Activated B cell treated with CpG ODN at 0.5 μM for 24 hours (primary cell): ENCODE measurements at places on chromosomes 3 and 15. TPM values are rescaled to one million over a fixed set of nuclear protein-coding genes. Genes with fewer than 3 reads are reported as not detected.

Gene CIB2
- 3.5 and 3.7 TPM in 2 replicates for total RNA-seq

Gene CHL1
- total RNA-seq, result 6.8 and 7.4 TPM in 2 replicates

Gene MRAS
- total RNA-seq, result 0.07 TPM in 1 of 2 replicates, not detected in the other

Gene SLC15A2
- total RNA-seq, result 8.5 and 16.0 TPM in 2 replicates

Gene PIF1
- total RNA-seq, result 3.3 and 5.5 TPM in 2 replicates

Gene P3H2
- total RNA-seq, result not detected in 2 replicates

Gene TRPM1
- 0.05 TPM in 1 of 2 replicates, not detected in the other for total RNA-seq

DNA sequence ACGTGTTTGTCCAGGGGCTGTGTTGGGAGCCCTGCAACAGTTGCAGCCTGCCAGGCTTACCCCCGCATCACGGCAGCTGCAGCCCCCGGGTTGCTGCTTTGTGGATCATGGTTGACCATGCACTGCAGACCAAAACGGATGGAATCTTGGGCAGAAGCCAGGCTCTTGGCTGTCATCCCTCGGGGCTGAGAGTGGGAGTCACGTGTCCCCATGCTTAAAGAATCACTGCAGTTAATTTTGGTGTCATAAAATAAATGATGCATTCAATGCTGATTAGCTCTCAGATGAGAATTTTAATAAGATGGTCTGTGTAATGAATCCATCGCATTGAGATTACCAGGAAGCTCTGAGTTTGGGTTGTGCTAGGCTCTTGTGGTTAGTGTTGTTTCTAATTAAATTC, 115.6 kb downstream of the CHDH start:
- DNase-seq, result no peak
- no peak overlapping the region for H3K4me3 ChIP-seq
- H3K4me1 ChIP-seq, result no peaks in the 10 kb centered on the region
- no peaks in the 10 kb centered on the region for H3K36me3 ChIP-seq
- no peak overlapping the region for H3K27ac ChIP-seq

- no peak overlapping the region for H3K27ac ChIP-seq
- no peak for DNase-seq
- H3K36me3 ChIP-seq, result no peaks in the 10 kb centered on the region
- H3K4me3 ChIP-seq, result no peak overlapping the region
Measured at GRCh38 chr15:100788418-100789105, 91.1 kb upstream of the ALDH1A3 start.

DNA sequence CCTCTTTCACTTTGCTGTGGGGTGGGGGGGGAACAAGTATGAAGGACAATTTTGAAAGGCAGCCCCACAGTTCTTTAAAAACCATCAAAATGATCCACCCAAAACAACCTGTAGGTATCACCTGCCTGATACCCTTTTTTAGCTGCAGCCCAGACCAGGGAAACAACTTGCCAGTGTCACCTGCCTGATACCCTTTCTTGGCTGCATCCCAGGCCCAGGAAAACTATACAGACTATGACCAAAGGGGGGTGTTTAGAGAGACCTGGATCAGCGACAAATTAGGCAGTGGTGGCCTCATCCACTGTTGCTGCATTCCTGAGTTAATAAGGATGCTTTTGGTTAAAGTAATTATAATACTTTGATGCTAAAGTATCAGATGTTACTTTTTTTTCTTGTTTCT, 122.0 kb downstream of the VPS13C start:
- H3K4me1 ChIP-seq, result no peaks in the 10 kb centered on the region
- H3K27ac ChIP-seq, result no peak overlapping the region
- H3K4me3 ChIP-seq, result no peak overlapping the region
- H3K36me3 ChIP-seq, result peaks cover 61% of the 10 kb centered on the region
- no peaks in the 10 kb centered on the region for H3K27me3 ChIP-seq

GRCh38 chr3:182046166-182046764, 334.5 kb downstream of the SOX2 start:
- no peak overlapping the region for H3K27ac ChIP-seq
- H3K27me3 ChIP-seq, result no peaks in the 10 kb centered on the region
- no peak for DNase-seq

GRCh38 chr3:42843713-42844411, 31.8 kb downstream of the CYP8B1 start:
- H3K4me3 ChIP-seq, result no peak overlapping the region
- DNase-seq, result no peak
- no peaks in the 10 kb centered on the region for H3K36me3 ChIP-seq
- no peak overlapping the region for H3K27ac ChIP-seq
- H3K4me1 ChIP-seq, result peaks cover 43% of the 10 kb centered on the region

DNA sequence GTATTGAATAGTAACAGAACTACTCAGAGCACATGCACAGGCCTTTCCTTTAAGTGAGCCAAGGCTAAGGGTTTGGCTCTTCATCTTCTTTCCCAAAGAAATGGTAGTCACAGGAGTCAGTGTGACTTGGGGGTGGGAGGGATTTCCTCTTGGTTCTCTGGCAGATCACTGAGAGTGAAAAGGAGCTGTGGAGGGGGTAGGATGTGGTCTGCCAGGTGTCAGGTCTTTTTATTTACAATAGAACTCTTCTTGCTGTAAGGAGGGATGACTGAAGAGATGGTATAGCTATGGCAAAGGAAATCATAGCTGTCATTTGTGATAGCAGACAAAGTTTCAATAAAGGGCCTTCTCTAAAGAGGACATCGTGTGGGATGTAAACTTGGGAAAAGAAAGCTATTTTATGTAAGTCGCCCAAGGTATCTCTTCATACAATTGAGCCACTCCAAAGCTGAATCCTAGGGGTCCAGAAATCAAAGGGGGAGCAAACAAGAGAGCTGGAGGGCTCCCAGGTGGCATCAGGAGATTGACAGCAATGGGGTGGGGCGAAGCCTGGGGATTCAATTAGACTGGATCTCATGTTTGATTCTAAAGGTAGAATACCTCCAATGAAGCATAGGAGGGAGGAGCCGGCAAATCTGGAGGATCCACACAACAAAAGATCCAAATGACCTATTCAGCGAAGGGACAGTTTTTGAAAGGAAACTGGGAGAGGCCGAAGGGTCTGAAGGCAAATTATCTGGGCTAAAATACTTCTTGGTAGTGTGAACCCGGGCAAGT, 20.0 kb upstream of the CHD2 start:
- DNase-seq, result no peak
- H3K4me3 ChIP-seq, result no peak overlapping the region
- H3K4me1 ChIP-seq, result peaks cover 27% of the 10 kb centered on the region
- H3K27me3 ChIP-seq, result no peaks in the 10 kb centered on the region
- peaks cover 21% of the 10 kb centered on the region for H3K36me3 ChIP-seq

GRCh38 chr3:65181391-65181871, 493.6 kb upstream of the ADAMTS9 start:
- no peaks in the 10 kb centered on the region for H3K36me3 ChIP-seq
- no peaks in the 10 kb centered on the region for H3K4me1 ChIP-seq
- no peak for DNase-seq
- no peaks in the 10 kb centered on the region for H3K27me3 ChIP-seq
- no peak overlapping the region for H3K27ac ChIP-seq

DNA sequence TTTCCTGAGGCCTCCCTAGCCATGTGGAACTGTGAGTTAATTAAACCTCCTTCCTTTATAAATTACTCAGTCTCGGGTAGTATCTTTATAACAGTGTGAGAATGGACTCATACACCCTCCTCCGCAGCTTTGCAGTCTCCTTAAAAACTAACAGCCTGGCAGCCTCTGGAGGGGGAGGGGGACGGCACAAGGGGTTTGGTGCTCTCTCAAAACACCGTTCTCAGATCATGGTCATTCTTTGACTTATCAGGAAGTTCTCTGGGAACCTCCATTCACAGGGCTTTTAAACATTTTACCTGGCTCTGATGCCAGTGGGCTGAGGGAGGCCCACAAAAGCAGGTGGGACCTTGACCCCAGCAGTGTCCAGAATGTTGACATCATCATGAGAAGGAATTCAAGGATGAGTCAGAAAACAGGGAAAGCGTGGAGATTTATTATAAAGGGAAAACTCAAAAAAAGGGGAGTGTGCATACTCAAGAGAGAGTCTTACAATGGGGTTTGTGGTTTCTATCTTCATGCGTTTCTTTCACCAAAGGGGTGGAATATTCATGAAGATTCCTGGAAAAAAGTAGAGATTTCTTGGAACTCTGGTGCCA, 43.9 kb downstream of the ONECUT1 start:
- peaks cover 11% of the 10 kb centered on the region for H3K4me1 ChIP-seq
- no peaks in the 10 kb centered on the region for H3K36me3 ChIP-seq
- DNase-seq, result no peak
- no peaks in the 10 kb centered on the region for H3K27me3 ChIP-seq
- no peak overlapping the region for H3K4me3 ChIP-seq

DNA sequence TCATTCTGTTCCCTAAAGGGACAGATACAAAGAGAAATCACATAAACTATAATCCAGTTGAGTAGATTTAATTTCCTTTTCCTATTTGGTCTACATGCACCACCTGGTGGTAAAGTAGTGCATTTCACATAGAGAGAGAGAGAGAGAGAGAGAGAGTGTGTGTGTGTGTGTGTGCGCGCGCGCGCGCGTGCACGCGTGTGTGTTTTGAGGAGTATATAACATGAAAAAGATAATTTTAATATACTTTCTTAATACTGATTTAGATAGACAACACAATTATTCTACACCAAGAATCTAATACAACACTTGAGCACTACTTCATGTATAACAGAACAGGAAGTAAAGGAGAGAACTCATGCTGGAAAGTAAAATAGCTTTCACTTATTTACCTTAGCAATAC, 1.1 kb upstream of the FGF7 start:
- no peaks in the 10 kb centered on the region for H3K36me3 ChIP-seq
- H3K27ac ChIP-seq, result no peak overlapping the region
- peaks cover 3% of the 10 kb centered on the region for H3K4me1 ChIP-seq
- peak; percentile 18 for DNase-seq
- no peak overlapping the region for H3K4me3 ChIP-seq
- peaks cover 3% of the 10 kb centered on the region for H3K27me3 ChIP-seq

DNA sequence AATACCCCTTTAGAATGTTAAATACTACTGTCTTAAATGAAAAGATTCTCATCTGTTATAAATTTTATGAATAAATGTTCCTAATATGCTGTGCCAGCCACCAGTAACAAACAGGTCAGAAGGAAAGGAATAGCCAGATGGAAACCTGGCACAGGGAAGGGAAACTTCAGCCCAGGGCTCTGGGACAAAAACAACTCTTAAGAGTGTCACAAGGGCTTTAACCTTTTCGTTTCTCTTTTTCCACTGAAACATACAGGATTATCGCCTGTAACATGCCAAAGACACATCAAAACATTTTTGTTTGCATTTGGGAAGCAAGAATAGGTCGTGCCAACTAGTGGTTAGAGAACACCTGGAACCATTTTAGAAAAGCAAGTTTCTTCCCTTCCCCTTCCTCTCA, 109.0 kb upstream of the NEDD4 start:
- H3K36me3 ChIP-seq, result peaks cover 47% of the 10 kb centered on the region
- no peak overlapping the region for H3K27ac ChIP-seq
- DNase-seq, result no peak
- H3K4me1 ChIP-seq, result no peaks in the 10 kb centered on the region

- H3K27ac ChIP-seq, result no peak overlapping the region
- H3K4me3 ChIP-seq, result no peak overlapping the region
- peaks cover 94% of the 10 kb centered on the region for H3K36me3 ChIP-seq
- no peaks in the 10 kb centered on the region for H3K4me1 ChIP-seq
- H3K27me3 ChIP-seq, result no peaks in the 10 kb centered on the region
- no peak for DNase-seq
Measured at GRCh38 chr3:45955017-45955647, 11.9 kb downstream of the CXCR6 start.

- no peaks in the 10 kb centered on the region for H3K4me1 ChIP-seq
- H3K36me3 ChIP-seq, result no peaks in the 10 kb centered on the region
- H3K4me3 ChIP-seq, result no peak overlapping the region
- H3K27ac ChIP-seq, result no peak overlapping the region
Measured at GRCh38 chr3:10888518-10889090, 72.6 kb downstream of the SLC6A11 start.

GRCh38 chr3:191628571-191628970, 167.6 kb downstream of the PYDC2 start:
- H3K4me1 ChIP-seq, result no peaks in the 10 kb centered on the region
- no peak overlapping the region for H3K4me3 ChIP-seq
- H3K27ac ChIP-seq, result no peak overlapping the region
- DNase-seq, result no peak

- no peak for DNase-seq
- no peak overlapping the region for H3K4me3 ChIP-seq
- no peaks in the 10 kb centered on the region for H3K36me3 ChIP-seq
- no peaks in the 10 kb centered on the region for H3K27me3 ChIP-seq
Measured at GRCh38 chr3:167184511-167184910, 195.6 kb downstream of the ZBBX start.

DNA sequence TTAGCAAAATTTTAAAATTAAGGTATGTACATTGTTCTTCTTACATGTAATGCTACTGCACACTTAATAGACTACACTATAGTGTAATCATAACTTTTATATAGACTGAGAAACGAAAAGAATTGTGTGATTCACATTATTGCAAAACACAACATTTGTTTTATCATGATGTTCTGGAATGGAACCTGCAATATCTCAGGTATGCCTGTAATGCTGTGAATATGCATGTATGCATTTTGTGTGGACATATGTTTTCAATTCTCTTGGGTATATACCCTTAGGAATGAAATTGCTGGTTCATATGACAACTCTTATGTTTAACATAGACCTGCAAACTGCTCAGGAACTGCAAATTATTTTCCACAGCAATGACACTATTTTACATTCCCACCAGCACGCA, 38.6 kb upstream of the TJP1 start:
- DNase-seq, result no peak
- H3K27me3 ChIP-seq, result peaks cover 10% of the 10 kb centered on the region
- no peak overlapping the region for H3K4me3 ChIP-seq

DNA sequence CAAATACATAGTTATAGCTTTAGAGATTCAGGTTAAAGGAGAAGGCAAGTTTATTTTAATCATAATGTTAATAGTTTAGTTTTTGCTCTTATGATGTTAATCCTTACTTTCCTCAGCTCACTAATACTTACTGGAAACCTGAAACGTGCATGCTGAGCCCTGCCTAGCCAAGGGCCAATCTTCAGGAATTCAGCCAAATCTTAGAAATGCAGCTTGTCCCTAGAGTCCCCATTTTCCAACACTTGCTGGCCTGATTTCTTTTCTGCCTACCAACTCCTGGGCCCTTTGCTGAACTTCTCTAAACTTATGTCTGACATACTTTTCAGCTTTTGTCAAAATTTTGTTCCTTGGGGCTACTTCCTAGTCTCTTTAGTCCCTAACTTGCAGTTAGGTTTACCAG, 22.8 kb downstream of the BCHE start:
- H3K27ac ChIP-seq, result no peak overlapping the region
- H3K4me1 ChIP-seq, result no peaks in the 10 kb centered on the region
- no peak for DNase-seq
- H3K36me3 ChIP-seq, result no peaks in the 10 kb centered on the region
- no peaks in the 10 kb centered on the region for H3K27me3 ChIP-seq
- H3K4me3 ChIP-seq, result no peak overlapping the region
